Astrocyte of the cerebellum (primary cell): ENCODE measurements at places on chromosomes 6 and 20.

DNA sequence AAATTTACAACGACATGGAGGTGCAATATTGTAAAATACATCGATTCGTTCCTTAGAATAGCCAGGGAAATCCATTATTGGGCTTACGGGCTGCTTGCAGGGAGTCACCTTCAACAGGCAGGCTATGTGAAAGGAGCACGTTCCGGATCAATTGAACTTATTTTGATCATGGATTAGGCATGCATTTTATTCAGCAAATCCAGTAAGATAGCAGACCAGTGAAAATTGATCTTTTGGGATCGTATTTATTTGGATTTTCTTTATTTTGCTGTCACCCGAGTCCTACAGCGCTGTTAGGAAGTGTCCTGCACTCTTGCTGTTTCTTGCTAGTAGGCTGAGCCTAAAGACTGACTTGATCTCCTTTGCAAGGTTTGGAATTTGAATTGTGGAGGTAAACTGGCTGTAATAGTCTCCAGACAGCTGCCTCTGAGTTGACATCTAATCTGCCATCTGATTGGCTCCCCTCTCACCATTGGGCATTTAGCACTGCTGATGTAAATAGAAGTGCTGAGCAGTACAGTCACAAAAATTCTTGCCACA is 3.0 kb downstream of the ARID1B start:
- DNase-seq, result peak; percentile 84

- no peak for DNase-seq
Measured at GRCh38 chr6:11043378-11043960, 636 bp downstream of the ELOVL2 start.

DNA sequence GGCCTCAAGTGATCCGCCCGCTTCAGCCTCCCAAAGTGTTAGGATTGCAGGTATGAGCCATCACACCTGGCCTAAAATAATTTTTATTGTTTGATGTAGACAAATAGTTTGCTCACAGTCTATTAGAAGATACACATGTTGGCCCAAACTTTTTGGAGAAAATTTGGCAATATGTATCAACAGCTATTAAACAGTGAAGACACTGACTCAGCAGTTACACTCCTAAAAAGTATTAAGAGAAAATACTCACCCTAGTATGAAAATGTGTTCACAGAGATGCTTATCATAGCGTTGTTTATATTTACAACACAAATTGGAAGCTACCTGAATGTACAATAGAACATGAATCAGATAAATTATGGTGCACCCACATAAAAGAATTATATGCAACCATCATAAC is 173.1 kb downstream of the WDR27 start:
- no peak for DNase-seq

- no peak for DNase-seq
Measured at GRCh38 chr6:33317419-33317668, 200 bp downstream of the ZBTB22 start.

DNA sequence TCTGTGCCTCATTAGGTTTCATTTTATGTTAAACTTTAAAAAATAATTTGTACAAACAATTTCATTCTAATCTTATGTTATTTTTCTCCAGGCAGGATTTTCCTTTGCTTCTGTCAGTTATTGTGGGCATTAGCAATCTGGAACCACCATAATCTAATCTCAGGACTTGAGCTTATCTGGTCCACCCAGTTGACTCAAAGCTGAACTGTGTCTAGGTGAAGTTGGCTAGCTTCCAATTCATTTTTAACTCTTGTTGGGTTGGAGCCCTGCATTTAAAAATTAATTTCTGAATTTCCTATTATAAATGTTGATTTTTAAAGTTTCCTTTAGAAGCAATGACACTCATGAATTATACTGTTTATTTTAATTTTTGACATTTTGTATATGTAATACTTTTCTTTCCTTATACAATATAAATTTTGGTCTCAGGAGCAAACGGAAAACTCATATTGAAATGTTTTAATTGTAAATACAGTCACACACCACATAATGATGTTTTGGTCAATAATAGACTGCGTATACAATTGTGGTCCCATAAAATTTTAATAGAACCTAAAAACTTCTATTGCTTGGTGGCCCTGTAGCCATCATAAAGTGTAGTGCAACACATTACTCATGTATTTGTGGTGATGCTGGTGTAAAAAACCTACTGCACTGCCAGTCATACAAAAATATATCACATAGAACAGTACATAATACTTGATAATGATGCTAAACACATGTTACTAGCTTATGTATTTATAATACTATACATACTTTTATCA is 121.3 kb downstream of the CLVS2 start:
- DNase-seq, result no peak

- DNase-seq, result no peak
Measured at GRCh38 chr20:37903317-37904007, 535 bp downstream of the VSTM2L start.

- no peak for DNase-seq
Measured at GRCh38 chr20:53445932-53446331, 147.7 kb downstream of the ZNF217 start.

DNA sequence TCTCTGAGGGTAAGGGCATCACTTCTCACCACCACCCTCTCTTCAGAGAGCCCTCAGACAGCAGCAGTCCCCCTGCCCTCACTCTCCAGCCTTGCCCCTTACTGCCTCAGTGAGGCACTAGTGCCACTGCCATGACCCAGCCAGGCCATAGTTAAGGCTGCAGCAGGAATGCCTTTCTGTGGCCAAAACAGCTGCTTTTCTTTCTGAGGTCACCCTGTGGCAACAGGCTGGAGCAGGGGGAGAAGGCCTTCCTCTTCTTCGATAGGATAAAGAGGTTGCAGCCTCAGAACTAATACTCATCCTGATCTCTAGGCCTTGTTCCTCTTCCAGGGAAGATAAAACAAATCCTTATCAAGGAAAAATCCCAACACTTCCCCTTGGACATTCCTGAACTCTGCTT is 56.8 kb upstream of the ECI2 start:
- no peak for DNase-seq

GRCh38 chr20:47708140-47708807 is 77.0 kb downstream of the SULF2 start:
- DNase-seq, result no peak

DNA sequence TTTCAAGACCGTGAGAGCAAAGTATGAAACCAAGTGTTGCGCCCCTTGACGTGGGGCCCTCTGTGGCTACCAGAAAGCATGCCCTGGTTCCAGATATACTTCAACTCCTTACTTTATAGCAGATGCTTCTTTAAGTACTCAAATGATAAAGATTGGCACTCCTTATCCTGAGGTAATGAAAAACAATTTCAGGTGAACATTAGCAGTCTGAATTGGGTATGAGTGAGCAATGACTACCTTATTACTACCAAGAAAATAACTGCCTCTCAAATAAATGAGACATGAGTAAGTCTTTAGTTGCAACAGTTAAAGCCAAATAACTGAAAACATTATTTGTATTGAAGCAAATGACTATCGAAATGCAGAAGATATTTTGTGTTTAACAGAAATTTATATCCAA is 408.7 kb downstream of the MMUT start:
- DNase-seq, result no peak

GRCh38 chr6:103215847-103216246 is 1643.9 kb downstream of the HACE1 start:
- no peak for DNase-seq

- no peak for DNase-seq
Measured at GRCh38 chr6:12294851-12295536, 4.8 kb downstream of the EDN1 start.

DNA sequence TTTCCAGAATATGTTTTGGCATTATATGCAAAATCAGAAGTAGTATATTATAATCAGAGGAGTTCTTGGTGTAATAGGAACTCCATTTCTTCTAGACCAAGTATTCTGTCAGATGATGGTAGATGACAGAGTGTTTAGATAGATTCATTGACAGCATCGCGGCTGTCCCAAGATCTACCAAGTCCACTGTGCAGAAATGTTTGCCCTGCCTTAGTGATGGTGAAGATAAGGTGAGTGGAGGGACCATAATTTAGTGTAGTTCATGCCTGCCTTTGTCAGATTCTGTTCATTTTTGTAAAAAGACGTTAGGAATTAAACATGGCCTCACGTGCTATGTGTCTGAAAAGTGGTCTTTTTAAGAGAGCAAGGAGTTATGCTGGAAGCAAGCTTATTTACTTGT is 270.1 kb downstream of the ARID1B start:
- DNase-seq, result no peak

GRCh38 chr20:13089950-13090469 is 81.2 kb downstream of the SPTLC3 start:
- no peak for DNase-seq

DNA sequence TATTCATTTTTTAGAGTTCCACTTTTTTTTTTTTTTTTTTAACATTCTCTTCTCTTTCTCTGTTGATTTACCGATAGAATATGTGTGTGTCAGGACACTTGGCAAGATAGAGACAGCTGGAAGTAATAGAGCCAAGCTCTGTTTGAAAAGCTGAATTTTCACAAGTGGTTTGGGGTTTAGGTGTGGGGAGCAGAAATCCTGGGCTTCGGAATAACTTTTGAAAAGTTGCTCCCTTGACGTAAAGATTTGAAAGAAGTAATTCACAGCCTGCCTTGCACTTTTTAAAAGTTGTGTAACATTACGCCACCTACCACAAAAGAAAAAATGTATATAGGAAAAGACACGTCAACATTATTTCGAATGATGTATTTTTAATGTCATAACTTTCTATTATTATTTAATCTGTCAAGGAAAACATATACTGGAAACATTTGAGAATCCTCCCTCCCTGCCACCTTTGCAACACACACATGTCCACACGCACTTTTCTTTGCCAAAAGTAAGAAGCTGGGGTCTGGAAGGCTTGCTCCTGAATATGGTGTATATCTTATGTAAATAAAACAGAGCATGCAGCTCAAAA is 917.9 kb downstream of the KIF16B start:
- no peak for DNase-seq

DNA sequence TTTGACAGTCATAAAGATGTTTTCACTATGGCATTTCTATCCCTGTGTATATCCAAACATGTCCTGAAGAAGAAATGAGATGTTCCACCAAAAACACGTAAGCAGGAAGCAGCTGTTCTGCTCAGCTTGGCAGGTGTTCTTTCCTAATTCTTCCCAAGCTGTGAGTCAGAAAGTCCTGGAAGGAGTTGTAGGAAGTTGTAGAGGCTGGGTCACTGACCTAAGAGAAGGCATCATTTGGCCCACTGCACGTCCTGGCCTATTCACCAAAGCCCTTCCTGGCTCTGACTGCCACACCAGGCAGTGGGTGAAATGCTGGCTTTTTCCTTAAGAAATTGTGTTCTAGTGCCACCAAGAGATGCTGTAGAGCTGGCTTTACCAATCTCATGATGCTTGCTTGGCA is 40.3 kb downstream of the STX11 start:
- peak; percentile 43 for DNase-seq

- DNase-seq, result peak; percentile 42
Measured at GRCh38 chr6:47631269-47631772, 67.1 kb upstream of the ADGRF4 start.

GRCh38 chr6:20013066-20013861 is 176.1 kb downstream of the ID4 start:
- no peak for DNase-seq
